ENCODE measurements at places on chromosomes 11 and 22. TPM values are rescaled to one million over a fixed set of nuclear protein-coding genes. Genes with fewer than 3 reads are reported as not detected.

DNA sequence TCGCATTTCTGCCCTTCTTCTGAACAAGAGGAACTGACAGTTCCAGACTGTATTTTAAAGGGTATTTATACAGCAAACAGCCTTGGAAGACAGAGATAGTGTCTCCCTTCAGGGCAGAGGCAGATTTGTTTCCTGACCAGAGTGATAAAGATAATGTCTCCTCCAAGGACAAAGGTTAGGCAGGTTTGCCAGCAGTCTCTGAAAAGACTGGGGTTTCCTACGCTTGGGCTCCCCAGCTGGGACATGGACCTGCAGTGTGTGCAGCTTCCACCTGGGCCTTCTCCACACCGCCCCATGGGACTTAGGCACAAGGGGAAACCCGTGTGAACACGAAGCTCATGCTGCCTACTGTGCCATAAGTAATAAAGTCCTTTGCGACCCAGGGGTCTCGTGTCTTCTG is 42.1 kb downstream of the RPL27A start:
- DNase-seq = no peak

- DNase-seq = no peak
Measured at GRCh38 chr22:49259839-49260615, 567.6 kb downstream of the BRD1 start.

DNA sequence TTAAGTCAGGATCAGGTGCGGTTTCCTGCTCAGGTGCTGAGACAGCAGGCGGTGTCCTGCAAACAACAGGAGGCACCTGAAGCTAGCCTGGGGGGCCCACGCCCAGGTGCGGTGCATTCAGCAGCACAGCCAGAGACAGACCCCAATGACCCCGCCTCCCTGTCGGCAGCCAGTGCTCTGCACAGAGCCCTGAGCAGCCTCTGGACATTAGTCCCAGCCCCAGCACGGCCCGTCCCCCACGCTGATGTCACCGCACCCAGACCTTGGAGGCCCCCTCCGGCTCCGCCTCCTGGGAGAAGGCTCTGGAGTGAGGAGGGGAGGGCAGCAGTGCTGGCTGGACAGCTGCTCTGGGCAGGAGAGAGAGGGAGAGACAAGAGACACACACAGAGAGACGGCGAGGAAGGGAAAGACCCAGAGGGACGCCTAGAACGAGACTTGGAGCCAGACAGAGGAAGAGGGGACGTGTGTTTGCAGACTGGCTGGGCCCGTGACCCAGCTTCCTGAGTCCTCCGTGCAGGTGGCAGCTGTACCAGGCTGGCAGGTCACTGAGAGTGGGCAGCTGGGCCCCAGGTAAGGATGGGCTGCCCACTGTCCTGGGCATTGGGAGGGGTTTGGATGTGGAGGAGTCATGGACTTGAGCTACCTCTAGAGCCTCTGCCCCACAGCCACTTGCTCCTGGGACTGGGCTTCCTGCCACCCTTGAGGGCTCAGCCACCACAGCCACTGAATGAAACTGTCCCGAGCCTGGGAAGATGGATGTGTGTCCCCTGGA is at the start of gene MYO7A:
Gene MYO7A (plus strand): TSS at position 327 of the 772 bp plus-strand sequence. CDS start 2,389 bp downstream, outside the sequence.
- peak; percentile 86 for DNase-seq

DNA sequence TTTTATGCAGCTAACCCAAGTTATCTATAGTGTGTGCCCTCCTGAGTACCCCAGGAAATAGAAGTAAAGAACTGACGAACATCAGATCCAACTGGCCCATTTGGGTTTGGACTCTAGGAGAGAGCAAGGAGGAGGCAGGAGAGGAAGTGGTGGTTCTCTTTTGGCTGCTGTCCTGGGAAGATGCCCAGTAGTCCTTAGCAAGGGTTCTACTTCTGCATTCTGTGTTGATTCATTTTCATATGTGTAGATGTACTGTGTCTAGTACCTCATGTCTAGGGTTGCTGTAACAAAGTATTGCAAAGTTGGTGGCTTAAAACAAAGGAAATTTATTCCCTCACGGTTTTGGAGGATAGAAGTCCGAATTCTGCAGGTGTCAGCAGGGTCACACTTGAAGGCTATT is 6.6 kb upstream of the MMP27 start:
- no peak for DNase-seq

DNA sequence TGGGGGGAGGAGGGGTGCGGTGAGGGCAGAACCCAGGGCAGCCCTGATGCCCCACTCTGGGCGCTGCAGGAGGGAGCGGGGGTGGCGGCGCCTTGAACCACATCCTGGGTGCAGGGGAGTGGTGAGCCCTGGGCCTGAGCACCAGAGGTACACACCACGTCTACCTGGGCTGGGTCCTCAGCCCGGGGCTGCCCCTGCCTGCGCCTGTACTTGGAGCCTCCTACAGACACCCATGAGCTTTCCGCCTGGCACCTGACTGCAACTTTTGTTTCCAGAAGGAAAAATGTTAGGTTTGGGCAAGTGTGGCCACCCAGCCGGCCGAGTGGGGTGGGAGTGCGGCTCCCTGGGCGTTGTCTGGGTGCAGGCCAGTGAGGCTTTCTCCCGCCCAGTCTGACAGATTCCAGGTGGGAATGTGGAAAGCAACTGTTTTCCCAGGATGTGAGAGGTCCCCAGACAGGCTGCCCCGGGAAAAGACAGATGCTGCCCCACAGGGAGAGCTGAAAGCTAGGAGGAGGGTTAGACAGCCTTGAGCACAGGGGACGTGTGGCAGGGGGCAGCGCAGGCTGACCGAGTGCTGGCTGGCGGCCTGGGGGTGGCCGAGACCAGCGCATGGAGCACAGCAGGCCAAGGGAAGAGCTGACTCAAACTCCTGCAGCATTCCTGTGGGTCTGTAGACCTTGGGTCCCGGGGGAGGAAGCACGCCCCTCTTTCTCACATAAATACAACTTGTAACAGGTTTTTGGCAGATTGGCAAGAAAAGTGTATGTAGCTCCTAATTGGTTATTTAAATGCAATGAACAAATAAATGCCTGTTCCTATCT is 44.1 kb downstream of the GNB1L start:
- DNase-seq = no peak

- no peak for DNase-seq
Measured at GRCh38 chr11:119433358-119433725, 10.4 kb upstream of the THY1 start.

- DNase-seq = no peak
Measured at GRCh38 chr11:61327669-61328071, 5.2 kb downstream of the DDB1 start.

DNA sequence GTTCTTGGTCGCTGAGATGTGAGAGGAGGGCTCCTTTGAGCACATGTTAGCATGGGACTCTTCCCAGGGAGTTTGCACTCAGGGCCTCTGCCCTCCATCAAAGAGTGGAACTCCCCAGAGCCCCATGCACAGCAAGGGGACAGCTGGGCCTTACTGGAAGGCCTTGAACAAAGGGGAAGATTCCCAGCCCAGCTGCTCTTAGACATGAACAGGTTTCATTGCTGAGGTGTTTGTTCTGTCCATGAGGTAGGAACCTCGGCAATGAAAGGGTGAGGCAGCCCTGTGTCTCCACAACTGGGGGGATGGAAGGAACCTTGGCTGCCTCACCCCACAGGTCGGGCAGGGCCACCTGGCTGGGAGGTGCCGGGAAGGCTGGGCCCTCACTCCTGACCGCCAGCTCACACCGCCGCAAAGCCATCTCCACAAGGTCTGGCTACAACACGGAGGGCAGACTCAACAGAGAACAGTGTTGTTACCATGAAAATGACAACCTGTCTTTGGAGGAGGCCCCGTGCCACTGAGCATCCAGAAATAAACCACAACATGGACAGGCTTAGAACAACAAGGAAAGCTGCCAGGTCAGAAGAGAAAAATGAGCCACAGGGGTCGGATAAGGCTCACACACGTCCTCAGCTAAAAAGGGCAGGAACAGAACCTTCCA is 3.2 kb downstream of the DERL3 start:
- DNase-seq = peak; percentile 63

Gene PTPRCAP
- 2.1 TPM for total RNA-seq

Measured in glutamatergic neuron (in vitro differentiated cells).